ENCODE measurements at places on chromosomes 12 and 14.

- DNase-seq, result peak; percentile 27
Measured at GRCh38 chr12:69732088-69732487, 6.6 kb upstream of the RAB3IP start.

DNA sequence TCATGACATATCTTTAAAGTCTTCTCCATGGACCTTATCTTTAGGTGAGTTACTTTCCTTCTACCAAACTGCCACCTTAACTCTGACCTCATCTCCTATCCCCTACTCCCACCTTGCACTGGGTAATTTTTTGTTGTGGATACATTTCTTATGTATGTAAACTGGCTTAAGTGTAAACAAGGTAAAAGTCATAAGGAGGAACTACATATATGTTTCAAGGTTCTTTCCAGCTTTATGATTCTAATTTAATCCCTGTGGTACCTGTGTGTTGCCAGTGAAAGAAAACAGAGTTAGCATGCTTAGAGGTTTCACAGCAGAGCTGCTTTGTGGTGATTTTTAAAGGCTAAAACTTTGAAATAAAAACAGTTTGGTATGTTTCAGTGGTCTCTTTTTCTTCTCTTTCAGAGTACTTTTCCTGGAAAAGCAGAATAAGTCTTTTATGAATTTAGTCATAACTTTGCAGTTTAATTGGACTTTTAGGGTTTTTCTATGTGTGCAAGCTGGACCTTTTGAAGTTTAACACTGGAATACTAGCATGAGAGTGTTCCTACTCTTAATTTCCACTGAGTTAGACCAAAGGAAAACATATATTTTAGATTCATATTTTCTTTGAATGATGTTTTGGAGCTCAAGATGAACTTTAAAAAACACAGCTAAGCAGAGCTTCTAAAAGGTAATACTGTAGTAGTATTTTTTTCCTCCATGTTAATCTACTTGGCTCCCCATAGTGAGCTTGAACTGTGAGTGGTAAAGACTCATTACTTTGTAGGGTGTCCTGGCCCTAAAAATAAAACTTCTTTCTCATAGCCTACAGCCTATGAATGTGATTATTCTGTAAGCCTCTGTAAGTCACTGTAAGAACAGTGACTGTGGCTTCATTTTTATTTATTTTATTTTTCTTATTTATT lies 105.4 kb downstream of the FUT8 start:
- DNase-seq, result no peak

DNA sequence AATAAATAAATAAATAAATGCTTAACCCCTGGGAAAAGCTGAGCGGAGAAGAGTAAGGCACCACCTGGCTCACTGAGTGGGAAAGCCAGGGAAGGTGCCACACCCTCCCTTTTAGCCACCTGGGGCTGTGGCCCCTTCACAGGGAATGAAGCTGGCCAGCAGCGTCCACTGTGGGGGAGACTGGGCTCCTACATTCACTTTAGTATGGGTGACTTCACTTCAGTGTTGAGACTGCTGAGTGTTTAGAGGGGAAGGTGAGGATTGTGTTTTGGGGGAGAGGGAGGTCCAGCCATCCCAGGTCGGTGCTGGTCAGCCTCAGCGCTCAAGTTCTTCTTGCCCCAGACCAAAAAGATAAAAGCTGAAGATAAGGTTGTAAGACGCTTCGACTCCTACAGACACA lies 1.6 kb downstream of the NAB2 start:
- DNase-seq, result no peak

GRCh38 chr12:26823390-26823789 lies 9.6 kb downstream of the ITPR2 start:
- peak; percentile 51 for DNase-seq

DNA sequence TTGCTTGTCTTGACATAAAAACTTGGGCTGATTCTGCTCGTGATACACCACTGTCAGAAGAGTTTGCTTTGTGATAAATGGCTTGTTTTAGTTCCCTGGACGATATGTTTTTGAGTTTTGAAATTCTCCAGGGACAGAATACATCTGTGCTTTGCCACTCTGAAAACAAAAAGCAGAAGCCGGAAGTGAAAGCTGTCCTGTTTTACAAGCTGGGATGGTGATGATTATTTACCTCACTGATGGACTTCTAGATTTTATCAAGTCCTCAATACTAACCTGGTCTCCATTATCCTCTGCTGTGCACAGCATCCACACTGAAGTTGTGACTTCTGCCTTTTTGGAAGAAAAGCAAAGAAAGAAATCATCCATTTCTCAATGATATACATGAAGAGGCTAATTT lies 251.6 kb downstream of the TRHDE start:
- no peak for DNase-seq

GRCh38 chr14:78637908-78638475 lies 467.8 kb downstream of the NRXN3 start:
- DNase-seq, result no peak

GRCh38 chr12:19869413-19869812 lies 430.1 kb downstream of the AEBP2 start:
- peak; percentile 47 for DNase-seq

GRCh38 chr12:102479099-102479885 lies 1.1 kb downstream of the IGF1 start:
- no peak for DNase-seq

GRCh38 chr12:40980427-40980961 lies 207.6 kb upstream of the PDZRN4 start:
- DNase-seq, result peak; percentile 67

GRCh38 chr14:105925615-105926372 lies 399.4 kb downstream of the TMEM121 start:
- no peak for DNase-seq

- DNase-seq, result no peak
Measured at GRCh38 chr14:88668448-88669116, 105.7 kb downstream of the ZC3H14 start.

DNA sequence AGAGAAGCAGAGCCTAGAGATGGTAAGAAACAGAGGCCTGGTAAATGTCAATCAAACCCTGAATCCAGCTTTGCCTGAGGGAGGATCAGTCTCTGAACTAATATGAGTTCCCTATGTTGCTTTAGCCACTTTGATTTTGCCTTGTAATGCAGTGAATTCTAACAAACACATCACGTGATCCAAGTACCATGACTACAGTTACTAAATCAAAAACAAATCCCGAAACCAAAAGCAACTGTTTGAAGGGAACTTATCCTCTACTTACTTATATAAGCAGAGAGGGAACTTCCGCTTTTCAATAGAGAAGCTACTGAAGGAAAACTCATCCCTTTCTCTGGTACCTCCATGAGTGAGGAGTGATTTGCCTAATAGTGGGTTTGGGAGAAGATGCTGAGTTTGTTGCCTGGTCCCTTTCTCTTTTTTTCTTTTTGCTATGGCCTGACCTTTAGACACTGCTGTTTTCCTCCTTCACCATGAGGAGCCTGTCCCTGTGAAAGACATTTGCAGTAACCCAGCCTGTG lies 7.7 kb upstream of the PPTC7 start:
- peak; percentile 59 for DNase-seq

- DNase-seq, result no peak
Measured at GRCh38 chr14:70000601-70001000, 121.4 kb downstream of the SMOC1 start.

- DNase-seq, result peak; percentile 90
Measured at GRCh38 chr12:57461276-57461916, 1.8 kb downstream of the GLI1 start.

DNA sequence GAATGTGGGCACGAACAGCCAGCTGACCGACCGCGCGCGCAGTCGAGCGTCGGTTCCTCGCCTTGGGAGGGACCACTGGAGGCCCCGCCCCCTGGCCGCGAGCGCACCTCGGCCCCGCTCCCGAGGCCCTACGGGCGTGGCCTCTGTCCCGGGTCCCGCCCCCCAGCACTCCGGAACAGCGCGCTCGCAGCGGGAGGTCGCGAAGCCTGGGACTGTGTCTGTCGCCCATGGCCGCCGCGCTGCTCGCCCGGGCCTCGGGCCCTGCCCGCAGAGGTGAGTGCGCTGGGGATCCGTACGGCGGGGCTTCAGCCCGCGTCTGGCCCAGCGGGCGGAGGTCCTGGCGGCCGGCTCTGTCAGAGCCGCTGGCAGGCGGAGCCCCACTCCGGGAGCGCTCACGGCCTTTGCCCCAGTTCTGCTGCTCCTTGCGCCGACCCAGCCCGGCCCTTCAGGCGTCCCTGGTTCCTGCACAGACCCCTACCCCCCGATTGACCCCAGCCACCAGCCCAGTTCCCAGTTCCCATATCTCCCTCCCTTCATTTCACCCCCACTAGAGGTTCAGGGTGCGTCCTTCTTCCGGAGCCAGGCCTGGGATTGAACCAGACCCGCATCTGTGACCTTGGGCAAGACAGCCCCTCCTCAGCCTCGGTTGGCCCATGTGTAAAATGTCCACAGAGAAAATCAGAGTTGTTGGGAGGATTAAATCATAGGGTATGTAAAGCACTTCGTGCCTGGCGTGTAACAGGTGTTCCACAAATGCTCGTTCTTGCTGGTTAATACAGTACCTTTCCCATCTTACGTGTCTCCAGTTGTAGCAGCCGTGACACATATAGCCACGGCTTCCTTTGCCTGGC lies at the start of gene ACADS:
Gene ACADS (plus strand): TSS at position 168 of the 851 bp plus-strand sequence. CDS start 60 bp downstream, at position 228.
- peak; percentile 87 for DNase-seq

- peak; percentile 51 for DNase-seq
Measured at GRCh38 chr12:51246254-51246853, 7.7 kb downstream of the DAZAP2 start.

DNA sequence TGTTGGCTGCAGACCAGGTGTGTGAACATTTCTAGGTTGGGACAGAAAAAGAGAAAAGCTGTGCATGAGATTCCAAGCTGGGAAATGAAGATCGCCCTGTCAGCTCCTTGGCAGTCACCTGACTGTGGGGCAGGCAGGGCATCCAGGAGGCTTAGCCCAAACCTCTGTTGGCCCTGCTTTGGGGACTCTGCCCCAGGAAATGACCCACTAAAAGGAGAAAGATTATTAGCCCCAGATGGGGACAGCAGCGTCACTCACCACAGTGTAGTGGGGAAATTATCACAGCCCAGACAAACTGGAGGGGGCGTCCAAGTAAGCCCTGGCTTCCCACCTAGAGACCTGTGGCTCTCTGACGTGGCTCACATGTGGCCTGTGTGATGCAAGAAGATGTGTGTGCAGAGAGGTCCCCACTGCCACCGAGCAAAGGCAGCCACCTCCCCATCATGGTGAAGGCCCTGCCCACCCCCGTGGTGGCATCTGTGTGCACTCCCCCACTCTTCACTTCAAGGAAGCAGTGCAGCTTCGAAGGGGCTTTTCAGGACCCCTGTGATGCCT lies 39.1 kb downstream of the DIO3 start:
- DNase-seq, result no peak

- DNase-seq, result no peak
Measured at GRCh38 chr12:71333418-71333817, 106.2 kb upstream of the LGR5 start.

GRCh38 chr12:8052679-8053078 lies 13.5 kb downstream of the C3AR1 start:
- DNase-seq, result no peak

DNA sequence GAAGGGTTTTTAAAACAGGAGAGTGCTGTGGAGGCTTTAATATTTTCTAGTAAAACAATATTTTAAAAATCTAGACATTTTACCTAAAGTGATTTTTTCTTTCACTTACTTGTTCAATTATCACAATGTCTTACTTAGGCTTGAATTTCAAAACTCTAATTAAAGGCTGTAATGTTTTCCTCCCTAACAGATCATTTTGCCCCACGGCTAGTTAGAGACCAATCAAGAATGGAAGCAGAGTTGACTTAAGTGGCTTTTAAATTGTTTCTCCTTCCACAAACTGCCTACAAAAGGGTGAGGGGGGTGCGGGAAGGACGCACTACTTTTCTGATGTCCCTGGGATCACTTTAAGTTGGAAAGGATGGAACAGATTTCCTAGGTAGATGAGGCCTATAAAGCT lies 9.5 kb upstream of the CFL2 start:
- DNase-seq, result no peak

DNA sequence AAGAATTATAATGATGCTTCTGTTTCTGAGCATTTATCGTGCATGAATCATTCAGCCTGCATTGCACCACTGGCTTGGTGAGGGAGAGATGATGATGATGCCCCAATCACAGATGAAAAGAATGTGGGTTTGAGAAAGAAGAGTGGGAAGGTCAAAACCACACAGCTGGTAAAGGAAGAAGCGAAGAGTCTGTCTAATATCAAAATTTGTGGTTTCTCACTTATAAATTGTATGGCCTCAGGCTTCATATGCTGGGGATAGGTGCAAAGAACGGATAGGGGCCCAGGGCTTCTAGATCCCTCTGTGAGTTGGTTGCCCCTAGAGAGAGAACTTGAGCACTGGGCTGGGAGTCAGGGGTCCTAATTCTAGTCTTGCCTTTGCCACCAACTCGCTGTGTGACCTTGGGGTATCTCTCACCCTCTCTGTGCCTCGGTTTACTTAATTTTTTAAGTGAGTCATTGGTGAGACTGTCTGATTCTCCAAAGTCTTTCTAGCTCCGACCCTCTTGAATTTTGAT lies 2.2 kb downstream of the OASL start:
- DNase-seq, result peak; percentile 61

GRCh38 chr12:12439636-12440035 lies 82.8 kb downstream of the BORCS5 start:
- no peak for DNase-seq

DNA sequence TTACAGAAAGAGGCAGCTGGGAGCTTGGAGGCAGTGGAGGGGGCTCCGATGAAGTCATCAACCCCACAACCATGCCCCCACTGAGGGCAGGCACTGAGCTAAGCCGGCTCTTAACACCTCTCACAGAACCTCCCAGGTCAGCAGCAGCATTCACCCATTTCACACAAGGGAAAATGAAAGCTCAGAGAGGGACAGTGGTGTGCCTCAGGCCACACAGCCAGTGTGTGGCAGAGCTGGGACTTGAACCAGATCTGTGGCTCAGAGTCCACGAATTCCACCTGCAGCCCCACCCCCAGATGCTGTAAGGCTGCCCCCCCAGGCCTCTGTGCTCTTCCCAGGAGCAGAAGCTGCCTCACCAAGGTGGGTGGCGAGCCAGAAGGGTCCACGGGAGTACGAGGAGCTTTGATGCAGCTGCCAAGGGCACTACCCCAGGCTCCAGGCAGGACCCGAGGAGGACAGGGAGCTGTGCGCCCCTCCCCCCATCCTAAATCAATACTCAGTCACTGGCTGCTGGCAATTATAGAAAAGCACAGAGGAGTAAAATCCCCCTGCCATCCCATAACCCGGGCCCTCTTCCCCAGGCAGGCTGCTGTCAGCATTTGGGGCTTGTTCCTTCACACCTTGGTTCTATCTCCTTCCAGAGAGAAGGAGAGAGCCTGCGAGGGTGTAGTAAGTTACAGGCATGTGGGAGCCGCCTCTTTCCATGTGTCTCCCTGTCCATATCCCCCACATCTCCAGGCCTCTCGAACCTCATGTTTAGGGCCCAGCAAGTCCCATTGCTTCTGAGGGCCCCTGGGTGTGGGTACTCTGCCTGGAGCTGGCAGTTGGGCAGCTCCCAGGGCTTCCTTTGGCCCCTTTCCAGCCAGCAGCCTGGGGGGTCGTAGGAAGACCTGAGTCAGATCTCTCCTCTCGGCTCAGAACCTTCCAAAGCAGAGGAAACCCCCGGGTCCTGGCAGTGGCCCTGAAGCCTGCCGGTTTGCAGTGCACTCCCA lies 47.6 kb downstream of the FAM222A start:
- DNase-seq, result peak; percentile 7

DNA sequence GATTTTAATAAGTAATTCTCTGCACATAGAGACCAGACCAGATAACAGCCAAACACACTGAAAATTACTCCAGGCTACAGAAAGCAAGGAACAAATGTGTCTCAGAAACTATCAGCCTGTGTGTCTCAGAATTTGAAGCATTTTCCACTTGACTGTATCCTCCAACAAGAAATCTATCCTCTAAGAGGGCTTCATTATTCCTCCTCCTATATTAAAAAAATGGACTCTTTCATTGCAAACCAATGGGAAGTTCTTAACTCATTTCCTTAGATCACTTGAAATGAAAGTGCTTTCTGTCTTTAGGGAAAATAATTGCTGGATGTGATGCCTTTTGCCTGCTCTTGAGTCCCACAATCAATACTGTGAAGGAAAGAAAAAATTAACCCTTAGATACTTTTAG lies 2.3 kb downstream of the ST8SIA1 start:
- DNase-seq, result no peak
